ENCODE measurements at places on chromosomes 13 and 19.

GRCh38 chr13:61215601-61216000, 200.0 kb downstream of the PCDH20 start:
- no peak for DNase-seq

GRCh38 chr19:49200238-49200862, 42.8 kb downstream of the TRPM4 start:
- DNase-seq = no peak

GRCh38 chr19:14758816-14759215, 19.5 kb downstream of the ADGRE2 start:
- no peak for DNase-seq

GRCh38 chr13:68030152-68030809, 800.1 kb upstream of the PCDH9 start:
- no peak for DNase-seq

- no peak for DNase-seq
Measured at GRCh38 chr19:17359905-17360800, 17.0 kb downstream of the PLVAP start.

DNA sequence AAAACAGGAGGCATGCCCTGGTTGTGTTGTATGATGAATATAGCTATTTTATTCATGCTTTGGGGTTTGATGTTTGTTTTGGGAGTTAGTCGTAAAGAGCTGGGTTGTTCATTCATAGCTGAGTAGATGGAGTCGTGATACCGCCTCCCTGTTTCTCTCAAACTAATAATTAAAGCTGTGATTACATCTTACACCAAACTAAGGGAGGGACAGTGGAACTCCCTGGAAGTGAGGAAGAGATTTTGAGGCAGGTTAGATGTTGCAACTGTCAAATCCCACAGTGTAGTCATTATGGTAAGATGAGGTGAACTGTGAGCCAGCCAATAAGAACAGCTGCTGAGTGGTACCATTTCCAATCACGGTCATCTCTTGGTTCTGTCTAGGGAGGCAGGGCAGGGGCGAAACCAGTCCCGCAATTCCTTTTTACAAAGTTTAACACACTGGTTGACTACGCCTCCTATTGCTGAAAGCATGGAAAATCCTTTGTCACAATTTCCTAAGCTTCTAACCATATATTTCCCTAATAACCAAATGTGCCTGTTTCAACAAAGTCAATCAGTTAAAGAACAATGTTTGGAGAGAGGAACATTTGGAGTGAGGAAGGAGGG, 207.6 kb upstream of the SERP2 start:
- DNase-seq = no peak

All from Ammon's horn (tissue), 1 donor.